ENCODE measurements at places on chromosomes 1 and 21.

- no peak for DNase-seq
These were observed 11.8 kb downstream of the RTCA start for GRCh38 chr1:100277866-100278265.

- no peak for DNase-seq
These were observed 106.1 kb downstream of the CDC42BPA start for GRCh38 chr1:227212164-227212563.

DNA sequence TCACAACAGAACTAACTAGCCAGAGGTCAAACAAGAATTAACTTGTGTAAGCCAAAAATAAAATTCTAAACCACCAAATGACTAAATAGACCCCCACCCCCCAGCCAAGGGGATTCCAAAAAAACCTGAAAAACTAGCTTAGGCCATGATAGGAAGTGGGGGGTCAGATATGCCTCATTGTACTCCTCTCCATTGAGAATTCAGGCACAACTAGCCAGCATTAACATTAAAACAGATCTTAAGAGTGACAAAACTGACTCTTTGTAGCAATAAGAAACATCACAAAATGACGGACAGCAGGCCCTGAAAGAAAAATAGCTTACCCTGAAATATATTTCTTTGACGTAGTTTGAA lies 103.0 kb upstream of the ETV3 start:
- no peak for DNase-seq

DNA sequence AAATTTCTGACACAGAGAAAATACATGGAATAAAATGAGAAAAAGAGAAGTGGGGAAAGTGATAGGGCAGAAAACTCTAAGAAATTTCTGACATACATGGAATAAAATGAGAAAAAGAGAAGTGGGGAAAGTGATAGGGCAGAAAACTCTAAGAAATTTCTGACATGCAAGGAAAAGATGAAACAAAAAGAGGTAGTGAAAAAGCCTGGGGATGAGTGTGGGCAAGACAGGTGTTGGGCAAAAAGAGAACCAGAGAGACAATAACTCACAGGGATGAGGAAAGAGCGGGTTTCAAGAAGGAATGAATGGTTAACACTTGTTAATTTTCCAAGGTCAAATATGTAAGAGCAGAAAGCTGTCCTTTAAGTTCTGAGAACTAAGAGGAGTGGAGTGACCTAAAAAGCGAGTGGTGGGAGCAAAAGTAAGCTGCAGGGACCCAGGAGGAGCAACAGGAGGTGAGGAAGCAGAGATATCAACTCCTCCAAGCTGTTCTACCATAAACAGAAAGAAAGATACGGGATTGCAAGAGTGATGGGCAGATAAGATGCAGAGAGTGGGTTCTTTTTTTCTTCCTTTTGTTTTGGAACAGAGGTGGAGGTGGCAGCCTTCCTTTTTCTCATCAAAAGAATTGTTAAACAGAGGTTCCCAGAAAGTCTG lies 29.9 kb upstream of the EXO1 start:
- DNase-seq = no peak

DNA sequence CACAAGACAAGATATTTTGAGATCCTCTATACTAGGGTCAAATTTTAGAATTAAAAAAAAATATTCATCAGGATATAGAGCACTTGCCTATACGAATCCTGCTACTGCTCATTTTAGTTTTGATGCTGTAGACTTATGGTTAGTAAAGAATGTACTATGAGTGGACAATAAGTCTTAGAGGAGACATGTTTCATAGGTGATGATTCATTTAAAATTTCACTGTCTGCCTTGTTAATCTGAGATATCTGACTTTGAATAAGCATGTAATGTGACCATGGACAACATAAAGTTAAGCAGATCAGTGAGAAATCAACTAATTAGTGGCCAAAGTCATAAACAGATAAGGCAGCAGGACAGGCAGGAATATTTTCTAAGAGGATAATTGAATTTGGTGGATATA lies 106.8 kb upstream of the HP1BP3 start:
- no peak for DNase-seq

DNA sequence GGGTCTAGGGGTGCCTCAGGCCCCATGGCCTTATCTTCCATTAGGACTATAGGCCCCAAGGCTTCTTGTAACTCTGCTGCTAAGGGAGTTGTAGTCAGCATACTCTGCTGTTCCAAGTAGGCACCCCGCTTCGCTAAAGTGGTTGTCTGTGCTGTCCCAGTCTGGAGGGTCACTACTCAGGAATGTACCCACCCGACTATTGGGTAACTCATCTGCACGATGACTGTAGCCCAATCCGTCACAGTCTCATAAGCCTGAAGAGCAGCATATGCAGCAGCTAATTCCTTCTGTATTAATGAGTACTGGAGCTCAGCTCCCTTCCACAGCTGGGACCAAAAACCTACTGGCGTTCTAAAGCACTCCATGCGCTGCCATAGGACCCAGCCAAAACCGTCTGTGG lies 111.0 kb downstream of the GDAP2 start:
- DNase-seq = no peak

- no peak for DNase-seq
These were observed 33.4 kb upstream of the ATP1B1 start for GRCh38 chr1:169072945-169073725.

DNA sequence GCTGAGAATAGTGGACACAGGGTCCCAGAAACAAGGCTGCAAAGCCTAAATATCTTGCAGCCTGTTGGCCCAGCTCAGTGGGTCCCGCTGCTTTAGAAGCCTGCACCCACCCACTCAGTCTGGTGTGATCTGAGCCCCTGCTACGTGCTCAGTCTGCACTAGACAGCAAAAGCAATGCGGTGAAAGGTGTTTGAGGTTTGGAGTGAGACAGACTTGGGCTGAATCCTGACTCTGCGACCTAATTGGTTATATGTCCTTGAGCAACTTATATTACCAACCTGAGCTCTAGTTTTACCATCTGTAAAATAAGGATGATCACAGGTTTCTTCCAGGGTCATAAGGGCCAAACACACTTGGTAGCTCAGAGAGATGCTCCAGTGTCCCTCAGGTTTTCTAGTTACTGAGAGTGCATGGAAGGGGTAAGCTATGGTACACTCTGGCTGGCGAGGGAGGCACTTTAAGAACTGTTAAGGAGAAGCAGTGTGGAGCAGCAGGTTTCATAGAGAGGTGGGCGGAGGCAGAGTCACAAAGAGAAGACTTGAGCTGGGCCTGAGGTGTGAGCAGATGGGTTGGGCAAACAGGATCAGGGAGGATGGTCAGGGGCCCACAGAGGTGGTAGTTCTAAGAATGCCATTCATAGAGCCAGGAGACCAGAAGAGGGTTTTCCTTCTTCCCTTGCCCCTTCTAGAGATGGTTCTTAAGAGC lies 10.1 kb downstream of the TMEM200B start:
- no peak for DNase-seq

DNA sequence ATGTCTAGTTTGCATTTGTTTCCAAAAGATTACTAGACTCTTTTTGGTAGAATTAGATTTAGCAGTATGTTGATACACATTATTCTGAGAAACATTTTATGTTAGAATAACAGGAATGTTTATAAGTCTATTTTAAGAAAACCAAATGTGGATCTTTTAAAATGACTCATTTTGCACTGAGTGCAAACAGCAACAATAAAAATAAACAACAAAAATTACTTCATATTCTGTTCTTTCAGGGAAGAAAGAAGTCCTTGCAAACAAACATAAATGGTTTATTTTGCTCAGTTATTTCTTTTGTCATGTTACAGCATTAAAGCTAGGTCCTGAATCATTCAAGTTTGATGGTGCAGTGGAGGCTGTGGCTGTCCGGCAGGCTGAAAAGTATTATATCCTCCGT lies 106.8 kb upstream of the TENT5C start:
- no peak for DNase-seq

GRCh38 chr1:23103001-23103889 lies 65.4 kb downstream of the LUZP1 start:
- no peak for DNase-seq

- no peak for DNase-seq
These were observed 125.0 kb downstream of the FOXD2 start for GRCh38 chr1:47562799-47563198.

GRCh38 chr1:154683820-154684219 lies 75.8 kb upstream of the ADAR start:
- DNase-seq = no peak

DNA sequence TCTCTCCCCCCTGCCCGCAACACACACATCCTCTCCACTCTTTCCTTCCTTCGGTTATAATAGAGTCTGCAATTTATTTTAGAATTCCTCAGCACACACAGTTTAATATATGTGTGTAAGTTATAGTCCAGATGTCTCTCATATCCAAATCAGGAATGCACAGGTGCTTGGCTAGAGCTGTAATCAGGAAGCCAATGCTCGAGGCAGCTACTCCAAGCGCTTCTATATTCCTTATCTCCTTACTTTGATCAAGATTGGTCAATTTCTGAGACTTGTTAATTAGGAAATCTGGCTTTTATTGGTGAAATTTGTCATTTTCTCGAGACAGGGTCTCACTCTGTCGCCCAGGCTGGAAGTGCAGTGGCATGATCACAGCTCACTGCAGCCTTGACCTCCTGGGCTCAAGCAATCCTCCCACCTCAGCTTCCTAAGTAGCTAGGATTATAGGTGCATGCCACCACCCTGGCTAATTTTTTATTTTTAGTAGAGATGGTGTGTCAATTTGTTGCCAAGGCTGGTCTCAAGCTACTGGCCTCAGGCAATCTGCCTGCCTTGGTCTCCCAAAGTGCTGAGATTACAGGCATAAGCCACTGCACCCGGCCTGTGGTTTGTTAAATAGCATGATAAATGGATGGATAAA lies 27.7 kb downstream of the RPL5 start:
- DNase-seq = no peak

DNA sequence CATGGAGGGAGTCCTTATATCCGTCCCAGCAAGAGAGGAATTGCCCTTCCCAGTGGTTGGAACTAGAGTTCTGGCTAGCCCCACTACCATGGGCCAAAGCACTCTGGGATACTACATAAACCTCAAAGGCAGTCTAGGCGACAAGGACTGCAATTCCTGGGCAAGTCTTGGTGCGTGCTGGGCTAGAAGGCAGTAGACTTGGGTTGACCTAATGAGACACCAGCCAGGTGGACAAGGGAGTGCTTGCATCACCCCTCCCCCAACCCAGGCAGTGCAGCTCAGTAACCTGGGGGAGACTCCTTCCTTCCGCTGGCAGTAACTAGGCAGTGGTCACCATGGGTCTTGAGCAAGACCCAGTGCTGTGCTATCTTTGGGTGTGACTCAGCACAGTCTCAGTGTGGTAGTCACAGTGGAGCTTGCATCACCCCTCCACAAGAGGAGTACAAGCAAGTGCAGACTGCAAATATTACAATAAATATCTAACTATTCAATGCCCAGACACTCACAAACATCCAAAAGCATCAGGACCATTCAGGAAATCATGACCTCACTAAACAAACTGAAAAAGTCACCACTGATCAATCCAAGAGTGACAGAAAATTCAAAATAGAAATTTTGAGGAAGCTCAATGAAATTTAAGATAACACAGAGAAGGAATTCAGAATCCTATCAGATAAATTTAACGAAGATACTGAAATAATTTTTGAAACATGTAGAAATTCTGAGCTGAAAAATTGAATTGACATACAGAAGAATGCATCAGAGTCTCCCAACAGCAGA lies 84.7 kb upstream of the LYPLAL1 start:
- no peak for DNase-seq

GRCh38 chr1:243393096-243393495 lies 137.3 kb downstream of the SDCCAG8 start:
- DNase-seq = no peak

DNA sequence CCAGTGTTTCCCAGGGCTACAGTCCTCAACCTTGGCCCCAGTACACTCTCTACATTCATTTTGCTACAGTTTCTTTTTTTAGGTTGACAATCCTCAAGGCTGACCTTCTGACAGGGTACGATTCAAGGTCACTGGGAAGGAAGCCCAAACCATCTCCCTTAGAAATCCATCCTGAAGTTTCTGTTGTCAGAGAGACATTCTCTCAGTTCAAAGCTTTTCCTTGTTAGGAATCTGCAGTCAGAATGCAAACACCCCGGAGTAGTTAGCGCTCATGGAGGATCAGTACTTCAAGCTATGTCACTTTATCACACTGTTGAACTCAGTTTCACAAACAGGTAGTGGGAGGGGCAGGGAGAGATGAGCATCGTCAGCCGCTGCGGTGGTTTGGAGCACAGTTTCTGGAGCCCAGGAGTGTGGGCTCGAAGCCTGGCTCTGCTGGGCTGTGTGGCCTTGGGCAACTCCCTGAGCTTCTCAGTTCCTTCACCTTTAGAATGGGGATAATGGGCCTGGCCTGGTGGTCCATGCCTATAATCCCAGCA lies 4.2 kb downstream of the SLC2A5 start:
- no peak for DNase-seq

DNA sequence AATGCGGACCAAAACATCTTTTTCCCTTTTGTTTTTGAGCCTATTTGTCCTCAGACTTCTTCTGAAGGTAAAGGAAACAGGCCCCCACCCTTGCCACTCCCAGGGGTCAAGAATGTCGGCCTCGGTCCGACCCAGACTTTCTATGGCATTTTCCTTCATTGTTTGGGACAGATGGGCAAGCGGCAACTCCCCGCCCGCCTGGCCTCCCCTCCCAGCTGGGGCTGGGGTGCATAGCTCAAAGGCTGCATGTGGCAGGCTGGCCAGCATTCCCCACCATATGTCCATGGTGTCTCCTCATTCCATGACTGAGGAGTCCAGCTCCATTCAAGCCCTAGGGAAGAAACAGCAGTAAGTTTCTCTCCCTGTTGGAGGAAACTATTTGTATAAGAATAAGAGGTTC lies 29.4 kb upstream of the TSPEAR start:
- DNase-seq = no peak

DNA sequence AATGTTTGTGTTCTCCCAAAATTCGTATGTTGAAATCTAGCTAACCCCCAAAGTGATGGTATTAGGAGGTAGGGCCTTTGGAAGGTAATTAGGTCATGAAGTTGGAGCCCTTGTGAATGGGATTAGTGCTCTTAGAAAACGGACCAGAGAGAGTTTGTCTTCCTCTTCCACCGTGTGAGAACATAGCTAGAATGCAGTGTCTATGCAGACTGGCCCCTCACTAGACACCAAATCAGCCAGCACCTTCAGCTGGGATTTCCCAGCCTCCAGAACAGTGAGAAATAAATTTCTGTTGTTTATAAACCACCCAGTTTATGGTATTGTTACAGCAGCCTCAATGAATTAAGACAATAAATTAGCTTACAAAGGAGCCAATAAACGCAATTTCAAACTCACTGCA lies 58.0 kb downstream of the KIAA0319L start:
- DNase-seq = no peak

- DNase-seq = no peak
These were observed 104.7 kb downstream of the JAK1 start for GRCh38 chr1:64861611-64862010.

- no peak for DNase-seq
These were observed 73.8 kb downstream of the UMODL1 start for GRCh38 chr21:42144679-42145568.

DNA sequence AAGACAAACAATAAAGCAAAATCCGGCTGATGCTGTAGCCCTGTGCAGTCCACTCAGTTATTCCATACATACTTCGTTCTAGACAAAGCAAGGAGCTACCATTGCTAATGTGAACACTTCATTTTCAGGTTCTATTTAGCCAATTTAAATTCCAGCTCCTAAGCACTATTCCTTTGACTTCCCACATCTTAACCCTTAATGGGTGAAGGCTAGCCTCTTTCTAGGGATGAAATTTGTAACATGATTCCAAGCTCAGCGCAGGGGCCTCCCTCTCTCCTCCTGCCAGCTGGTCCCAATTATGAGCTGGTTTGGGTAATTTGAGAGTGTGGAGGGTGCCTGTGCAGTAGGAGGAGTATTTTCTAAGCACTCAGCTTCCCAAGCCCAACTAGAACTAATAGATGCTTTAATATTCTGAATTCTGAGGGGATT lies 53.9 kb upstream of the PTGFRN start:
- DNase-seq = peak; percentile 85

GRCh38 chr1:151720974-151721787 lies at the start of gene RIIAD1:
Gene RIIAD1, plus strand, starts transcription at chr1:151721522. Its CDS starts 15 bp downstream, at chr1:151721537.
- peak; percentile 25 for DNase-seq

GRCh38 chr1:205369701-205370123 lies 13.0 kb upstream of the KLHDC8A start:
- no peak for DNase-seq

Measured in NCI-H1105 (cell line).